Smooth muscle cell of bladder (primary cell): ENCODE measurements at places on chromosomes 3 and 15. TPM values are rescaled to one million over a fixed set of nuclear protein-coding genes. Genes with fewer than 3 reads are reported as not detected.

SKOR1 gene
- total RNA-seq: under 0.01 and 0.09 TPM in 2 replicates

ECE2 gene
- not detected in 2 replicates for total RNA-seq

COL6A5 gene
- not detected in 2 replicates for total RNA-seq

ATP2B2 gene
- not detected in 2 replicates for total RNA-seq

GRAMD2A gene
- 0.14 and 0.55 TPM in 2 replicates for total RNA-seq

CP gene
- 1.1 and 1.8 TPM in 2 replicates for total RNA-seq

SAMMSON gene
- total RNA-seq: not detected in 2 replicates
